ENCODE measurements at places on chromosomes 13 and 19. TPM values are rescaled to one million over a fixed set of nuclear protein-coding genes. Genes with fewer than 3 reads are reported as not detected.

RGS9BP gene
- 0.54 TPM for total RNA-seq

PDE4C gene
- total RNA-seq, result under 0.01 TPM

FPR2 gene
- total RNA-seq, result not detected

ZIK1 gene
- 13.3 TPM for total RNA-seq

ZNF816 gene
- total RNA-seq, result 14.9 TPM

ABCA7 gene
- total RNA-seq, result 13.0 TPM

LRRC63 gene
- total RNA-seq, result not detected

TBXA2R gene
- 4.3 TPM for total RNA-seq

PODNL1 gene
- 0.43 TPM for total RNA-seq

IGSF23 gene
- not detected for total RNA-seq

ICAM5 gene
- total RNA-seq, result 0.39 TPM

BLOC1S3 gene
- total RNA-seq, result 5.9 TPM

ZNF784 gene
- total RNA-seq, result 7.5 TPM

PRODH2 gene
- not detected for total RNA-seq

TMEM161A gene
- 16.1 TPM for total RNA-seq

ZNF431 gene
- 14.2 TPM for total RNA-seq

SSC5D gene
- total RNA-seq, result 0.22 TPM

SRRM5 gene
- 0.22 TPM for total RNA-seq

ZNF547 gene
- 3.9 TPM for total RNA-seq
